NCI-H774 (cell line): ENCODE measurements at places on chromosomes 7 and 10.

- DNase-seq = peak; percentile 67
These were observed 342.7 kb upstream of the KLF6 start for GRCh38 chr10:4127518-4128315.

DNA sequence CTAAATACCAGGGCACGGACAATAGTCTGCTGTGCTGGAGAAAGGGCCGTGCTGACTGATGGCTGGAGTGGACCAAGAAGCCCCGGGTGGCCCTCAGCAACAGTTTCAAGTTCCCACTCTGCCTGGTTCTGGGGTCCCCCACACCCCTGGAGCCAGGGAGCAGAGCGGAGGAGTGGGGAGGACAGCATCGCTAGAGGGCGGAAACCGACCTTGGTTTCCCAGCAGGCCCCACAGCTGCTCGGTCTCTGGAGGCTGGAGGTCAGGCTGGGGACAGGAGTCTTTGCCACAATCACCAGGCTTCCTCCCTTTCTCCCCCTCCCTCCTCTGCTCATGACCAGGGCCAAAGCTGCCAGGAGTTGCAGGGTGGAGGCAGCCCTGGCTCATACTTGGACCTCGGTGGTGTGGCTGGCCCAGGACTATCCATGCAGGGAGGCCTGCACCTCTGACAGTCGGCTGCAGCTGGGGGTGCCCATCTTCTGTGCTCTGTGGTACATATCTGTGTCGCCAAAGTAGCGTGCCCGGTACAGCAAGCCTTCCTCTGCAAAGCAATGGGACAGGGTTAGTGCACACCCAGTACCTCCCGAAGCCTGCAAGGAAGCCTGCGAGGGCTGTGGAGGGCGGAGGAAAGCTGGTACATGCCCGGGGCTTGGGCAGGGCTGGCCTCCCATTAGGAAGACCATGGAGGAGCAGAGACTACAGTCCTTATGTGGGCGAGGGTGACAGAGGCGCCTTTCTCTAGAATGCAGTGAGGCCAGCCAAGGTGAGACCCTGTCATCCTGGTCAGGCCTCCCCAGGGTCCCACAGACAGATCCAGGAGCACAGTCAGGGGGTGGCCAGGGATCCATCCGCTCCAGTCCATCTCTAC lies 19.1 kb downstream of the DNAJB12 start:
- no peak for DNase-seq

GRCh38 chr7:86647385-86648094 lies 3.8 kb downstream of the GRM3 start:
- no peak for DNase-seq

DNA sequence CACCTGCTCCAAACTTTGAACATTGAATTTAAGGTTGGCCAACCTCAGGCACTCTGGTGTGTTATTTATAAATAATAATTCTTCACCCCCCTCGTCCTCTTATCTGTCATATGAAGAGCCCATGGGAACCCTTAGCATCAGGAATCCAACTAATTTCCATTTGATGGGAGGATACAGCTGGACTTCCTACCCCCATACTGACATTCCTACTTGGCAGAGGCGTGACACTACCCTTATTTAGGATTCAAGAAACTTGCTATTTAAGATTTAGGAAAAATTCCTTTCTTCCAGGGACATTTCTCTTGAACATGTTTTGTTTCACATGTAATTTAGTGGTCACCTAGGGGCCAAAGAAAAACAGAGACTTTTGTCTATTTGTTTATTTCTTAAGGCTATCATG lies 171.9 kb upstream of the NRP1 start:
- DNase-seq = no peak

- no peak for DNase-seq
These were observed 314.6 kb downstream of the FRMD4A start for GRCh38 chr10:14016011-14016536.

- DNase-seq = no peak
These were observed 64.4 kb upstream of the SFMBT2 start for GRCh38 chr10:7475046-7475911.

GRCh38 chr7:96161897-96162296 lies 160.0 kb downstream of the SLC25A13 start:
- DNase-seq = no peak

GRCh38 chr7:29588900-29589696 lies 25.5 kb downstream of the PRR15 start:
- peak; percentile 19 for DNase-seq

DNA sequence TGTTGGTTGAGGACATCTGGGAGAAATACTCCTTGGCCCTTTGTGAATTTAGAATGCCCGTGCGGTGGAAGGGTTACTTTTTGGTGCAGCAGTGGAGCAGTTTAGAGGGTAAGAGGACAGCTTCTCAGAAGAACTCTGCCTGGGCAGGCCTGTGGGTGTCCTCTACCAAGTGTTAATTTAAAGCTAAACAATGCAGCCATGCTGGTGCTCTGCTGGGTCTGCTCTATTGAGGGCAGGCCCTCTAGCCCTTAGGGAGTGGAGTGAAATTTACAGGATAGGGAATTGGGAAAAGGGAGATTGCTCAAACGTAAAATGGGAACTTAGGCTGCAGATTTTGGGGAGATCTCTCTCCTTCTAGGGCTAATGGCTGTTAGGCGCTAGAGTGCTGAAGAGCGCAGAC lies 22.1 kb downstream of the BLNK start:
- no peak for DNase-seq

GRCh38 chr10:8085251-8085650 lies 30.8 kb downstream of the GATA3 start:
- no peak for DNase-seq

DNA sequence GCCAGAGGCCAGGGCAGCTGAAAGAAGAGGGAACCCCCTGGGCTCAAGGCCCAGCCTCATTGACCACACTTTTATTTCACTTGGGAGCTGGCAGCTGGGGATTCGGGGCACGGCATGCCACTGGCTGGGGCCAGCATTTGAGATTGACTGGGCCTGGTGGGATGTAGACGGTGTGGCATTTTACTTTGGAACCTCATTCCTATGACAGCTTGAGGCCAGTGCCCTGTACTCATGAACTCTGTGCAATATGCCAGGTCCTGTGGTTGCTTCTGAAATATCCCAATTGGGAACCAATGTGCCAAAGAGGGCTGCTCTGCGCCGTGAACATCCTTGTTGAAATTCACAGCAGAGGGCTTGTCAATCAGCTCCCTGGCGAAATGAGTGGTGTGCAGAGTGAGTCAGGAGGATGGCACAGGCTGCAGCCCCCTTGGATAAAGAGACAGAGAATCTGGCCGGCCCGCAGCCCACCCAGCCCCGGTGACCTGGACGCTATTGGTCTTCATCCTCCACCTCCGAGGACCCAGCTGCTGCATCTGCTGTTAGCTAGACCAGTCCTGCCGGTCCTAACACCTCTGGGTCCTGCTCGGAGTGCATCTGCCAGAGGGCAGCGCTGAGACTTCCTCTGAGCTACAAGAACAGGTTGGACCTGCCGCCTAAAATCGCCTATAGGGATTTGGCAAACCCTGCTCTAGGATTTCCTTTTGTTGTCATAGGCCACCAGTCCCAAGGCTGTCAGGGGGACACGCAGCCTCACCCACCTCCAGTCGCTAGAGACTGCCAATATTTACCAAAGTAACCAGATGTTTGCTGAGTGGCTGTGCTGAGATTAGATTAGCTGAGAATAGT lies 58.0 kb downstream of the PRKAG2 start:
- no peak for DNase-seq
